ENCODE measurements at places on chromosomes 2 and 18.

DNA sequence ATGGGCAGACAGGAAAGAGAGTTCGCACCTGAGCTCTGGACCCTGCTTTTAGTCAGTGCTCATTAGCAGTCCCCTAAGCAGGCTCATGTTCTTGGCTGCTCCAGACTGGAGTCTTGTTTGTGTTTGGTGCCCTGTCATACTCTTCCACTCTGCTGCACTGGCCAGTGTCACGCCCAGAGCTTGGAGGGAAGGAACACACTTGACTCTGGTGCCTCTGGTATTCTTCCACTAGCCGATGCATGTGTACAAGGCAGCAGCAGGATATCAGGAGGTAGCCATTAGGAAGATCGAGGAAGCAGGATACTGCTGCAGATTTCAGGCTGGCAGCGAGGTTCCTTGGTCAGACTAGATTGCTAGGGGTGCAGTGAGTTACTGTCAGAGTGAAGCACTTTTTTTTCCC, 81.4 kb upstream of the B3GNT2 start:
- no peak for DNase-seq

GRCh38 chr18:65279668-65280305, 471.0 kb upstream of the CDH7 start:
- DNase-seq = no peak

DNA sequence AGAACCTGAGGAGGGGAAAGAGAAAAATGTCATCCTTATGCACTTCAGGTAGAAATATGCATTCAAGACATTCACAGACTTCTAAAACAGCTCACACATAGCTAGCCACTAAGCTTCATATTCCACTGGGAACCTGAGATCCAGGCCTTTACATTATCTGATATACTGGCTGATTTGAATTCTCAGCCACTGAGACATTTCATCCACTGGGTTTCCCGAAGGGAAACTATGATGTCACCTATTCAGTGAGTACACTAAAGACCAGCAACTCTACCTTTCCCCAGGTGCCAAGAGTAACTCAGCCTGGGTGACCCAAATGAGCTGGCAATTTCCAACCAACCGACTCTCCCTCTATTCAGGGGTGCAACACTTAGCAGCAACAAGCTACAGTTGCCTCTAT, 21.7 kb upstream of the SP100 start:
- no peak for DNase-seq

GRCh38 chr2:55949613-55950012, 26.0 kb upstream of the EFEMP1 start:
- no peak for DNase-seq

- DNase-seq = no peak
Observed at GRCh38 chr18:63090334-63090733, 229.2 kb downstream of the BCL2 start.

DNA sequence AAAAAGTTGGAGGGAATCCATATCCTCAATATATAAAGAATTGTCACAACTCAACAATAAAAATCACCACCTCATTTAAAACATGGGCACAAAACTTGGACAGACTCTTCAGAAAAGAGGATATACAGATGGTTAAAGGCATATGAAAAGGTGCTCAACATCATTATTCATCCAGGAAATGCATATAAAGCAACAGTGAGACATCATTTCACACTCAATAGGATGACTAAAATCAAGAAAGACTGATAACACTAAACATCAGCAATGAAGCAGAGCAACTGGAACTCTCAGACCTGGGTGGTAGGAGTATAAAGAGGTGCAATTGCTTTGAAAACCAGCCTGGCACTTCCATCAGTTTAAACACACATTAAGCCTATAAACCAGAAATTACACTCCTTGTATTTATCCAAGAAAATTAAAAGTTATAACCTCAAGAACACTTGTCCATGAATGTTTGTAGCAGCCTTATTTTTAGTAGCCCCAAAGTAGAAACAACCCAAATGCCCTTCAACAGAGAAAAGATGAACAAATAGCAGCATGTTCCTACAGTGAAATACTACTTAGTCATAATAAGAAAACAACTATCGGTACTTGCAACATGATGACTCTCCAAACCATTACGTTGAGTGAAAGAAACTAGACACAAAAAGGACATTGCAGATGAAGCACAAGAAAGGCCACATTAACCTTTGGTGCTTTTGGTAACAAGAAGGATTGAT, 79.1 kb upstream of the TANC1 start:
- no peak for DNase-seq

DNA sequence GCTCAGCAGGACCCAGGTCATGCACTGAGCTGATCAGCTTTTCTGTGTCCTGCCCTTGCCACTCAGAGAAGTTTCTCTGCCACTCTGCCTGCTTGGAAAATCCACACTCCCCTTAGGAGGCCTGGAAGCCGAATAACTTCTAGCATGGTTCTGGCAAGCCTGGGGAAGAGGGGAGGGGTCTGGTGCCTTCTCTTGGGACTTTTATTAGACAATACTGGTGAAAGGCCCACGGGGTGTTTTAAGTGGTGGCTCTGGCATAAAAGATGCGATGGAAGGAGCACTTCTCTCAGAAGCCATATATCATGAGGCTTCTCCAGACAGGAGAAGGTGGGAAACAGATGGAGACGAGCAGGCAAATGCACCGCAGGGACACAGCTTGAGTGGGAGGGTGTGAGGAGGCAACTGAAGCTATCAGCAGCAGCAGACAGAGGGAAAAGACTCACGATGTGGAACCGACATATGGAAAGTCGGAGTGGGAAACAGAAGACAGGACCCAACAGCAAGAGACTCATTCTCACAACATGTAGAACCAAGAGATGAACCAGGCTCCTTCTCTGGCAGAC, 141.8 kb upstream of the CTNNA2 start:
- DNase-seq = no peak

DNA sequence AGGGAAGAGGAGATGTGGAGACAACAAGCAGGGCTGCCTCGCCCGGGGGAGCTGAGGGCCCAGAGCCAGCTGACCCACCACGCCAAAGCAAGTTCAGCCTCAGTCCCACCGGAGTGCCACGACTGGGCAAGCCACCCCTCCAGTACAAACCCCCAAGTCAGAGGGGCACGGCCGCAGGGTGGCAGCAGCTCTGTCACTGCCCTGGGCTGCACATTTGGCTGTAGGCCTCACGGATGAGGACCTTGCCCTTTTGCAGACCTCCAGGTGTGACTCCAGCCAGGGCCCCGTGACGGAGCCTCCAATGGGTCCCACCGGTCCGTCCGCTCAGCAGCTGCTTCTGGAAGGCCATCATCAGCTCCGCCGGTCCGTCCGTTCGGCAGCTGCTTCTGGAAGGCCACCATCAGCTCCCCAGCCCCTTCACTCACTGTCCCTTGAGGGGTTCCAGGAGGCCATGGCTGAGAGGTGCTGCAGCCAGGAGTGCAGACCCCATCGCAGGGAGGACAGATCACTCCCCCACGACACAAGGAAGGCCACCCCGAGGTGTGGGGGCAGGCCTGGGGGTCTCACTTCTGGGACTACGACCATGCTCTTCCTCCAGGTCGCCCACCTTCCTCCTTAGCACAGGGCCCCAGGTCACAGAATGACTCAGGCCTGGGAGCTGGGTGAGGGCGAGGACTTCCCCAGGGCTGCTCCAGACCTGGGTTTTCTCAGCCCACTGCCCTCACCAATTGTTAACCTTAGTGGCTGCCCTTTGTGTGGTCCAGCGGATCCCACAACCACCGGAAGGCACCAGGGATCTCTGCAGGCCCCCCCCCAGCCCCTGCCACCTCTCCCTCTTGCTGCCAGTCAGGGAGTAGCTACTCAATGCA, 24.6 kb upstream of the STK25 start:
- no peak for DNase-seq

GRCh38 chr2:133766164-133766832, 198.0 kb upstream of the NCKAP5 start:
- no peak for DNase-seq

DNA sequence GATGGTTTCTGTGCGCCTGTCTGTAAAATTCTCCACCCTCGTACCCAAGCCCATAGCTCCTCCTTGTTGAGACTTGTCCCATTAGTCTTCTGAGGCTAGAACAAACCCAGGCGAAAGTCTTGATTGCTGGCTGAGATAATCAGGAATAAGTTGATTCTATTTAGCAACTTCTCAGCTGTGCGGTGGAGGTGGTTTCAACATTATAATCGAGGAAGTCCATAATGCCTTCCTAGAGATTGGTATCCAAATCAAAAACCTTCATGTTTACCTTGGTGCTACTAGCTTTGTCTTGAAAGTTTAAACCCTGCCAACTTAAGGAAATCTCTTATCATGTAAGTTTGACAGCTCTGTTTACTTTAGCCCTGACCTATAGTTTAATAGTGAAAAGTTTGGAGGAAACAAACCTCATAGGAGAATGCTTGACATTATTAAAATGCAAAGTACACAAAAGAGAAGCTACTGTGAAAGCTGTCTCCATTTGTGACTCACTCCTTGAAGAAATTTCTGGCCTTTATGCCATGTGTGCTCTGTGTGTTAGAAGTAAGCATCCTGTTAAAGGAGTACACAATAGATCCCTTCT, 36.6 kb upstream of the DSC1 start:
- no peak for DNase-seq

GRCh38 chr2:229330952-229331351, 59.9 kb upstream of the PID1 start:
- DNase-seq = no peak

DNA sequence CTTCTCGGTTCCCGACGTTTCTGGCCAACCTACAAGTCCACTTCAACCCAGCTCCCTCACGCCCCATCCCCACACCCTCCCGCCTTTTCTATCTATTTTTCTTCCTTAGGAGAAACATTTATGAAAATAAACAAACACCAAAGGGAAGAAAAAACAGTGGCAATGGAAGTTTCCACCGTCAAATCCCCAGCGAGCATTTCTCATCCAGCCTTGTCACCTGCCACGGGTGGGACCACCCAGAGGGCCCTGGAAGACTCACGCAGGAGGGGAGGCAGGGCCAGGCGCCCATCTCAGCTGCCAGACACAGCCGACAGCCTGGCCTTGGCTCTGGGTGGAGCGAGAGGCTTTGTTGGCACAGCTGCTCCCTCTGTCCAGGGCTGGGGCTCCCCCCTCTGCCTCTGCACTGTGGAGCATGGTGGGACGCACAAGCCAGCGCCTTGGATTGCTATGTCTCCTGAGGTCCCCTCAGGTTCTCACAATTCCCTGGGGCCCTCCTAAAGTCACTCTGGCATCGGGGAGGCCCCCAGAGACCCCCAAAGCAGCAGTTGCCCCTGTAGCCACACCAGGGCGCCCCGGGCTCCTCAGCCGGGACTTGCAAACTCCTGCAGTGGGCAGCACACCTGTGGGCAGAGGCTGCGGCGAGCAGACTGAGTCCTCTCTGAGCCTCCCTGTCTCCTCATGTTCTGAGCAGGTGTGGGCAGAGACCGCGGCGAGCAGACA, 395.7 kb upstream of the SALL3 start:
- no peak for DNase-seq

DNA sequence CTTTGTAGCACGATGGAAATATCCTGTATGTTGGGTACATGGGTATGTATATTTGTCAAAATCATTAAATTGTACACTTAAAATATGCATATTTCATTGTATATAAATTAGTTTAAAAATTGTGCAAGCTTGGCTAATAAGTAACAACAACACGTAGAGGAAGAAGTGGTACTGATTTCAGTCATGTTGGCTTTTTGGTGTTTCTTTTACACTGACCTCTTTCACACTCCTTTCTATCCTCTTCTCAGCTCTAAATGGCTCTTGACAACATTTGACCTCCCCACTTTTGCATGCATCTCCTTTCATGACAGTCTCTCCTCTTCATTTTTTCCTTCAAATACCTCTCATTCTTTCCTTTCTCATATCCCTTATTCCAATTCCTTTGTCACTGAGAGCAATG, 801.4 kb upstream of the ZEB2 start:
- no peak for DNase-seq

GRCh38 chr2:49037197-49037596, 117.1 kb downstream of the FSHR start:
- DNase-seq = no peak

DNA sequence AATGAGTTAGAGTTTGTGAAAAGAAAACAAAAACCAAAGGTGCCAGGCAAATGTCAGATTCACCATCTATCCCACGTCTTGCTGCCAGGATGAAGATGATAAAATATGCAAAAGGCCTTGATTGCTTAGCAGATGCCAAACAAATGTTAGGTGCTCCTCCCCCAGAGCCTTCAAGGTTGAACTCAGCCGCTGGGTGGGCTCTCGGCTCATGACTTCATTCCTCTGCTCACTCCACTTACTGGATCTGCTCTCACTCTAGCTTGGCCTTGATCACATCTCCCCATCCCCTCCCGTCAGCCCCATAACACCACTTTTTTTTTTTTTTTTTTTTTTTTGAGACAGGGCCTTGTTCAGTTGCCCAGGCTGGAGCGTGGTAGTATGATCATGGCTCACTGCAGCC, 38.5 kb downstream of the SH2D6 start:
- no peak for DNase-seq

GRCh38 chr18:78169174-78169864, 810.3 kb upstream of the SALL3 start:
- no peak for DNase-seq

DNA sequence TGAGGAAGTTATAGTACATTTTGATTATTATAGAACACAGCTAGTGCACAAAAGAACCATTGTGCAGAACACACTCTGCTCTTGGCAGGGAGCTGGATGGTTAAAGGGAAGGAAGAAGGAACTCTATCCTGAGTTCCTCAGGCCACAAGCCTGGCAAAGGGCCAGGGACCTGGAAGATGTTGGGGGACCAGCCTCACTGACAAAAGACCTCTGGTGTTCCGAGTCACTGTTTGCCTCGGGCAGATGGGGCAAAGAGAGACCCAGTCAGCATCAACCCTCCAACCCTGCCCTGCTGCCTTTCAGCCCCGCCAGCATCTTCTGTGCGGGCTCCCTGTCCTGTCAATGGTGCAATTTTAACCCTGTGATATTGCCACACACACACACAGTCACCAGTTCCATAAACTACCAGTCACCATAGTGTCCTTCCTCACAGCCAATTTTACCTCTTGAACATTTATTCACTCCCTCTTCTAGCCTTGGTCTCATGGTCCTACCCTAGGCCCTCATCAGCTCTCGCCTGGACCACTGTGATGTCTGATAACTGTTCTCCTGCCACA, 21.9 kb downstream of the NEMP2 start:
- DNase-seq = no peak

DNA sequence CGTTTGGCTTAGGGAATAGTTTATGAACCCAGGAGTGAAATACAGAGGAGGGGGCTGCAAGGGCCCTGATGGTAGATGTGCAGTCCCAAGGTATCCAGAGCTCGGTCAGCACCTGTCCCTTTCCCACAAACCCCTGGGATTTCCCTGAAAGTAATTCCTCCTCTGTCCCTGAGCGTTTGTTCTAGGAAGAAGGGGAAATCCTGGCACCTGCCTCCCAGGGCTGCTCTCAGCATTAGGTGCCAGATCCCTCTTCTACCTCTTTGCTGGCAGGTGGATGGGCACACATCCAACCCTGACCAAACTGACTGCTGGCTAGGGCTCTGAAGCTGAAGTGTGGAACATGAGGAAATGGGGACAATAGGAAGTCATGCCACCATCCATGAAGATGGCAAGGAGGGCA, 824.0 kb downstream of the SLC4A3 start:
- DNase-seq = no peak
